Stimulated activated CD4-positive, alpha-beta T cell treated with anti-CD3 and anti-CD28 coated beads, Interleukin-1b, Interleukin-23, amount 100 ng/mL, for 1 hour (primary cell): ENCODE measurements at places on chromosomes 4 and X.

DNA sequence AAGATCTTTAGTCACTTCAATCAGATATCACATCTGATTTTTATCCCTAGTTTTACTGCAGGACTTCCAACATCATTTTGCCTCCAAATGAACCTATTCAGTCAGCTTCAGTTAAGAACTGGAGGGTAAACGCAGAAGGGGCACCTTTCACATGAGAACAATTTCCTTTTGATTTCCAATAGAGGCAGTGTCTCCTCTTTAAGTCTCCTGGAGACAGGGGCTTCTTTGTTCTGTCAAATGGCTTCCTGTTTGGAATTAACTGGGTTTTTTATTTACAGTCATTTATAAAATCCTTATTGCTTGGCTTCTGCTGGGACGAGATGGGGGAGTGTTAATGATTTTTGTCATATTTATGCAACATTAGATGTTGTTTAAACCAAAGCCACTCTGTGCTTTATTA lies 164.0 kb downstream of the STK32B start:
- DNase-seq: no peak

GRCh38 chrX:150100261-150100660 lies 162.0 kb upstream of the EOLA2 start:
- no peak for DNase-seq

DNA sequence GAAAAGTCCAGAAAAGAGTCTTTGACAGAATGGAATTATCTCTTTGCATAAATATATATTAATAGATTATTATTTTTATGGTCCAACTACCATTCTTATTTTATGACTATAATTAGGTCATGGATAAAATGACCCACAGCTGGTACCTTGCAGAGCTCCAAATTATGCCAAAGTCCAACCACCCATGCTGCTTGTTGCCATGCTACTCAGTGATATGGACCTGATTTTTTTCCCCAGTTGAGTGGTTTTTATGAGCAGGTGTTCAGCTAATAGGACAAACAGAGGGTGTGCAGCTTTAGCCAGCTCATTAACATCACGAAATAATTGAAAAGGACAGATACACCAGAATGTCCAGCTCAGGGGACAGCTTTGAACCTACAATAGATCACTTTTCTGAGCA lies 9.7 kb downstream of the HOPX start:
- no peak for DNase-seq

GRCh38 chr4:147590249-147590920 lies 26.8 kb upstream of the TMEM184C start:
- no peak for DNase-seq

- DNase-seq: no peak
These were observed at the start of gene FRAS1 for GRCh38 chr4:78057135-78057599. Gene FRAS1, plus strand, starts transcription at chr4:78057323. Its CDS starts 687 bp downstream, at chr4:78058010.

DNA sequence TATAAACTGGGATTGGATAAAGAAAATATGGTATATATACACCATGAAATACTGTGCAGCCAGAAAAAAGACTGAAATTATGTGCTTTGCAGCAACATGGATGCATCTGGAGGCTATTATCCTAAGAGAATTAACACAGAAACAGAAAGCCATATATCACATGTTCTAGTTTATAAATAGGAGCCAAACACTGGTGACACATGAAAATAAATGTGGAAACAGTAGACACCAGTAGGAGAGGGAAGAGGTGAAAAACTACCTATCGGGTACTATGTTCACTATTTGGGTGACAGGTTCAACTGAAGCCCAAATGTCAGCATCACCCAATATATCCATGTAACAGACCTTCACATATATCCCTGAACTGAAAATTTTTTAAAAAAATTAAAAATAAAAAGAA lies 725.1 kb downstream of the C4orf33 start:
- DNase-seq: no peak

DNA sequence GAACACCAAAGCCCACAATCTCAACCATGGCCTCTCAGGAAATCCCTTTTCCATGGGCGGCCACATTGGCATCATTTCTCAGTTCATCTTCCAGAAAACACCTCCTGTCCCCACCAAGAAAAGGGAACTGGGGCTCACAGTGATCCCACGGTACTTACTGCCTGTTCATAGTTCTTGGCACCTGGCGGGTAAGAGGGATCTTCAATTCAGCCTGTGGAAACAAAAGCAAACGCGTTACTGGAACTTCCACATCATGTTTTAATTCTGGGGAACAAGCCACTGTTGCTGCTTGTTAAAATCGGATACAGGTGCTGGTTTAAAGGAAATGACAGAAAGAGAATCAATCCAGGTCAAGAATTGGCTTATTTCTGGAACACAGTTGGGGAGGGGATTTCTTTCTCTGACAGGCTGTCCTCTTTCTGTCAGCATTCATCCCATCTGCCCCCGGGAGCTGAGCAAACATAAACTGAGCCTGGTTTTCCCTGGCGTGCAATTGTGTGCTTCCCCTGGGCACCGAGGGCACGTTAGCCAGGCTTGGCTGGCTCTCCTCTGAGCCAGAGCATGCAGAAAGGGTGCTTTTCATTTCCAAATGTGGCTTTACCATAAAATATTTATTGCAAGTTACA lies 16.8 kb downstream of the CLNK start:
- no peak for DNase-seq

DNA sequence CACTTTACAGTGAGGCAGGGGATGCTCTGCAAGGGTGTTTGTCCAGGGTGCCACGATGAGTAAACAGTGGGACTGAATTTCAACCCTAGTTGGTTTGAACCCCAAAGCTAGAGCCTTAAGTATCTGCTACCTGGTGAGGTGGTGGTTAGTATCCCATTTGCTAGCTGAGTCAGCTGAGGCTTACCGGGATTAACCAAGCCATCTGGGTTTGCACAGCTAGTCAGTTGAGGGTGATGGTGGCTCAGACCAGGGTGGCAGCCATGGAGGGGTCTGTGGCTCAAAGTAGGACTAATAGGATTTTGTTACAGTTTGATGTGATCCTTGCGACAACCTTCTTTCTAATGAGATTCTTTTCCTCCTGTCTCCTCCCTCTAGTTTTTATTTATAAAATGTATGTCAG lies 1.9 kb downstream of the EVC start:
- no peak for DNase-seq

GRCh38 chrX:9765737-9766097 lies at the start of gene GPR143:
Gene GPR143, minus strand, starts transcription at chrX:9765847. Its CDS starts 30 bp downstream, at chrX:9765817.
- no peak for DNase-seq

DNA sequence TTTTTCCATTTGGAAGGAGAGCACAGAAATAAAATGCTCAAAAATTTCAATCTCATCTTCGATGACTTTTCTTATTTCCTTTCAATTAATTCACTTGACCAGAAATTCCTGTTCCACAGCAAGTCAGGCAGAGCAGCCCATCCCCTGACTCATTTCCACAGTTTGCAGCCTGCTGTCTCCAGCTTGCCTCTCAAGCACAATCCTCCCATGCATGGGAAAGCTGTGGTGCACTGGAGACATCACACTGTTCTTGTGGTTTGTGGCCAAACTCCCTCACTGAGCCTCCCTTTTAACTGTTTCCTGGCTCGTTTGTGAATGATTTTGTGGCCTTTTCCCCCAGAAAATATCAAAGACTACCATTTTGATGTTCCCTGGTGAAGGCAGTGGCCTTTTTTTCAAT lies 114.0 kb upstream of the ENPEP start:
- DNase-seq: no peak

- no peak for DNase-seq
These were observed 540 bp downstream of the ZNF721 start for GRCh38 chr4:498328-498904.

GRCh38 chrX:7606039-7606652 lies 236.8 kb upstream of the VCX start:
- no peak for DNase-seq

- no peak for DNase-seq
These were observed 497 bp upstream of the THAP9 start for GRCh38 chr4:82900066-82900410.

- no peak for DNase-seq
These were observed 69.5 kb downstream of the APBB2 start for GRCh38 chr4:41144812-41145211.

DNA sequence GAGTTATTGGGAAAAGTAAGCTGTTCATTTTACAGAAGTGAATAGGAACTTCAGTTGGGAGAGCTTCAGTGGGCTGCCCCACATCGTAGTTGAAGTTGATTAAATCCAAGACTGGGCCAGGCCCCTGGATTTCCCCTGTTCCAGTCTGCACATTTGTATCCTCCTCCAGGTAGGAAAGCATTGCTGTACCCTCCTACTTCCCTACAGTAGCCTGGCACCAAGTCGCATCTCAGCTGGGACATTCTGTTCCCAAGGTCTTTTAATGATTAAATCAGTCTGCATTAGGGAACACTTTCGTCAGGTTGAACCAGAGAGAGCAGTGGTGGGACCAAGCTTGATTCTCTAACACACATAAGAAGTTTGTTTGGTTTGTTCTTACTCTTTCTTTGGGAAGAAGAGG lies 165.8 kb upstream of the PPARGC1A start:
- DNase-seq: no peak

DNA sequence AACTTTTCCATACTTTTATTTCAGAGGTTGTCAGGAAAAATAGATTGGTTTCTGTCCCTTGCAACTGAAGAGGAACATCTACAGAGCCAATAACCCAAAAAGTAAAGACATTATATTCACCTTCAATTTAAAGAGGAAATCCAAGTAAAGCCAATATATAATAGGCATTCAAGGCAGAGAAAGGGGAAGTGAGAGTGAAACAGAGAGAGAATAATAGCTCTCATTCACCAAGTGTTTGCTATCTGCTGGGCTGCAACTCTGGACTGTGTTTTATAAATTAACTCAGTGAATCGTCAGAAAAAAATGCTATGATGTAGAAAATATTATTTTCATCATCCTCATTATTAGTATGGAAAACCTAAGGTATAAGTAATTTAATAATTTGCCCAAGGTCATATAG lies 448.5 kb downstream of the TRAM1L1 start:
- DNase-seq: no peak

DNA sequence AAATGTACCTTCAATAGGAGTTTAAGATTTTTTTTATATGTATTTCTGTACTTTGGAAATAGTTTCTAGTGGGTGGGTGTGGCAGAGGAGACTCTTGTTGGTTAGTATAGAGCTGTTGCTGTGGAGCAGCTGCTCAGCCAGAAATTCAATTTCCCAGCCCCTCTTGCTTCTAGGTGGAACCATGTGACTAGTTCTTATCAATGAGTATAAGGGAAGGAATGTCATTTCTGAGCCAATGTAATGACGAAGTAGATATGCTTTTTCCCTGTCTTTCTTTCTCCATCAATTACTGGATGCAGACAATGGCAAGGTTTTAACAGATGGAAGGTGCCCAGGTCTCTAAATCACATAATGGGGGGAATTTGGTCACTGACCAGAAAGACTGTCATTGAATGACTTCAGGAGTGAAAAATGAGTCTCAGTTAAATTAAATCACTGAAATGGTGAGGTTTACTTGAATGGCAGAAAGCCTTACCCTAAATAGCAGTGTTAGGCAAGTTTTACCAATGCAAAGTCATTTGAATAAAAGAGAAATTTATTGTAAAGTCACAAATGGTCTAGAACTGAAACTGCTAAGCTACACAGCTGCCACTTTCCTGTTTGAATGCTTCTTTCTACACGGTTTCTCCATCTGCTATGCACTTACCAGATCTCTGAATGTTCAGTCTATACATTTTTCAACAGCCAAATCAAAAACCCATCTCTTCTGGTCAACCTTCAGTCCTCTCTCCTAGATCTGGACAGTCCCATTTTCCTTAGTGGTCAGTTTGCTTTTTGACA lies 795.4 kb upstream of the MAGEB2 start:
- no peak for DNase-seq

- no peak for DNase-seq
These were observed 43.5 kb downstream of the LHFPL1 start for GRCh38 chrX:112636288-112636687.

- no peak for DNase-seq
These were observed 26.9 kb downstream of the AFF1 start for GRCh38 chr4:86961605-86962295.

DNA sequence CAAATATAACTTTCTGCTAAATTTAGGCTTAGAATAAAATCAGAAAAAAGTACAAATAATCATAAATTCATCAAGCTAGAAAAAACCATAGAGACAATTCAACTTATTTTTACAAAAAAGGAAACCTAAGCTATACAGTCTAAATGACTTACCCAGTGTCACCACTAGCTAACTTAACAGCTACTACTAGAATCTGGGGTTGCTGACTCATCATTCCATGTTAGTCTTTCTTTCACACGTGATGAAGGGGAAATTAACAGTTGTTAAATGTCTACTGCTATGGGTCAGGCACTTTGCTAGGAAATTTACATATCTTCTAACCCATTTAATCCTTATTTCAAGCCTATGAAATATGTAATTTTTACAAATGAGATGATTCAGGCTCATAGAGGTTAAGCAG lies 349.3 kb upstream of the GALNT7 start:
- no peak for DNase-seq

DNA sequence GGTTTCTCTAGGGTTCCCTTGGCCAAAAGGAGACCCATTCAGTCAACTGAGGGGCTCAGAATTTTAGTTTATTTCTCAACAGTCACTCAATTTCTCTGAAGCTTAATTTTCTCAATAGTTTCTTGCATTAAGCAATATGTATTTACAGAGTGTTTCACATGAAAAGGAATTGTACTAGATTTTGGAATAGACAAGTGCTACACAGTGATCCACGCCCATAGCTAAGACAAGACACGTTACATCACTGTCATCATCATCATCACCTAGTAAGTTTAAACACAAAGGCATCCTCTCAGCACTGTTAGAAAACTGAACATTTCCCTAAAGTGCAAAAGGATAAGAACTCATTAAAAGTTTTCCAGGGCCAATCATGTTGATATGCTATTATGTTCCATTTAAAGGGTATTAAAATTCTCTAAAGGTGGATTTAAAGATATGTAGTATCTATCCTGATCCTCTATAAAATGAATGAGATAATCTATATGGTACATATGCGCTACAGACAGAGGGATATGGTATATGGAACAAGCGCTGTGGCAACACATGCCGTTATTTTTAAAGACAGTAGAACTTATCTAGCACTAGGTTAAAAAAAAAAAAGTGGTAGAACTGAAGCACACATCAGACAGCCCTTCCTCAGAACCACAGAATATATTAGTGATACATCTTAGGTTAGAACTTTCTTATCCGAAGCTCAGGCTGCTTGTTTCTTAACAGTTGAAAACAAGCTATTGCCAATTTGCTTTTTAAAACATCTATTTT lies 12.1 kb downstream of the PPA2 start:
- DNase-seq: no peak

DNA sequence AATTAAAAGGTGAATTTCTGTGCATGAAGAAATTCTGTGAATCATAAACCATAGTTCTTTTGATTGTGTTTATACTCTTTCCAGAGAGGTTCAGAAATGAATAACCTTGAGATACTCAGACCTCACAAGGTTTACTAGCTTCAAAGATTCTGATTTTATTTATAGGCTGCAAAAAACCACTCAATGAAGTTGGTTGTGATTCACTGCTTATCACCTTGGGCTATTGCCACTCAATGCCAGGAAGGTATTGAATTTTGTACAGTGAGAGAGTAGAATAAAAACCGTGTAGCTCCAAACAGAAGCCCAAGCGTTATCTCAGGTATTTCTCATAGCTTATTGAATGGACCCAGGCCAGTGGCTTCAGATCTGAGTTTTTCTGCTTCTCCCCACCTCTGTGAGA lies 118.7 kb downstream of the FHIP1A start:
- no peak for DNase-seq

- no peak for DNase-seq
These were observed 115.2 kb downstream of the ENPP6 start for GRCh38 chr4:184102488-184102887.

- DNase-seq: no peak
These were observed 271.9 kb downstream of the STIM2 start for GRCh38 chr4:27132497-27132896.

- DNase-seq: no peak
These were observed 95.4 kb downstream of the SLC2A9 start for GRCh38 chr4:9925750-9926439.
